ENCODE measurements at places on chromosomes 12 and 14. TPM values are rescaled to one million over a fixed set of nuclear protein-coding genes. Genes with fewer than 3 reads are reported as not detected.

The CCDC175 gene
- not detected for total RNA-seq

The OTX2 gene
- not detected for total RNA-seq

The SH2B3 gene
- 7.6 TPM for total RNA-seq

The KCNH5 gene
- total RNA-seq: 1.4 TPM

The RAB35 gene
- 14.6 TPM for total RNA-seq

The PLA2G1B gene
- not detected for total RNA-seq

The TSPAN19 gene
- total RNA-seq: not detected

DNA sequence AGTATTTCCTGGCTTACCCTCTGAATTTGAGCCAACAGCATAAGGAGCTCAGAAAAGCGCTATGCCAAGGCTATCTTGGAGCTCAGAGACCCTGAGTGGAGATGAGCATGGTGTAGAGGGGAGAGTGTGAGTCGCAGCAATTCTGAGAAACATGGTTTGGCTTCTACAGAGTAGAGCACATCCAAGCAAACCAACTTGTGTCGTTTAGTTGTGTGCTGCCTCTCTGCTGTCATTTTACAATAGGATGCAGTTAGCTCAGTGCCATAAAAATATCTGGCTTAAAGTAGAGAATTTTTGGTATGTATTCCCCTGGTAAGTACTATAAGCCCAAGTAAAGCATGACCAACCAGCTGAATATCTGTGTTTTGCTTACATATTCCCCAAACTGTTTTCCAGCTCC, 249.2 kb downstream of the TRHDE start:
- DNase-seq: peak; percentile 28

DNA sequence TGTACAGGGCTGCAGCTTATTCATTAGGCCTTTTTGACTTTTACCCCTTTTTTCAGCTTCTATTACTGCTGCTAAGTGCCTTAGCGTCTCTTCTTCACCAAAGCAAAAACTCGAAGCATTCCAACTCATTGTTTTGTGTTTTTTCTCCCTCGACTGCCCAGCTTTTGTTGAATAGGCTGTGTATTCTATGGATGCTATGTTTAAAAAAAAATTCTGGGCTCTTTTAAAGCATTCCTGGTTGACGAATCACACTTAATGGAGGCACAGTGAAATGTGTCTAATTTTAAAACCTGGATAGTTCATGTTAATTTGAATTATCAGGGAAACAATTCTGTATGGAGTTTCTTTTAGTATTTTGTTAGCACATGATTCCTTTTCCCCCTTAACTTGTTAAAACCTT, 29.7 kb downstream of the KTN1 start:
- DNase-seq: no peak

GRCh38 chr12:82857276-82857675, 170.6 kb downstream of the TMTC2 start:
- DNase-seq: no peak

DNA sequence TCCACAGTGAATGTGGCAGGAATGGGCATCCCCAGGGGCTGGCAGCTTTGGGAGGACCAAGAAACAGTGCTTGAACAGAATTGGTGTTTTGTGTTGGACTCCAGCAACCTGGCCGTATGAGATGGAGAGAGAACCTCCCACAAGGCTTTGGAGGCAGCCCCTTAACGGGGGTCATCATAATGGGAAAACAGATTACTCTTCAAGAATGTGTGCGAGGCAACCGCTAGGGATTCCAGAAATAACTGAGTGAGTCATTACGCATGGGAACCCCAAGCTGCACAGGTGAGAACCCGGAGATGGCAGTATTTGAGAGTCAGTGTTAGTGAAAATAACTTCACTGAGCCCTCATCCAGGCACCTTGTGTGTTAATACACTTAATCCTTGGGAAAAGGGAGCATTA, 567.8 kb upstream of the TBX3 start:
- no peak for DNase-seq

GRCh38 chr14:85087201-85087600, 442.7 kb upstream of the FLRT2 start:
- no peak for DNase-seq

DNA sequence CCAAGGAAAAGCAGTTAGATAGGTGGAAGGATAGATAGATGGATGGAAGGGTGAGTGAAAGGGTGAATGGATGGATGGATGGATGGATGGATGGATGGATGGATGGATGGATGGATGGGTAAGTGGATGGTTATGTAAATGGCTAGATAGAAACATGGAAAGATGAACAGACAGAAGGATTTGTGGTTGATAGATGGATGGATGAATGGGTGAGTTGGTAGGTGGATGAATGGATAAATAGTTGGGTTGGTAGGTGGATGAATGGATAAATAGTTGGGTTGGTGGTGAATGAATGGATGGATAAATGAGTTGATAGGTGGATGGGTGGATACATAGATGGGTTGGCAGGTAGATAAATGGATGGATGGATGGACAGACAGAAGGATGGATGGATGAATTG, 30.3 kb upstream of the FAM222A start:
- DNase-seq: no peak

GRCh38 chr12:58358369-58358768, 417.0 kb downstream of the ATP23 start:
- DNase-seq: no peak

- DNase-seq: no peak
These were observed 191.7 kb downstream of the SPTSSA start for GRCh38 chr14:34270361-34270760.

DNA sequence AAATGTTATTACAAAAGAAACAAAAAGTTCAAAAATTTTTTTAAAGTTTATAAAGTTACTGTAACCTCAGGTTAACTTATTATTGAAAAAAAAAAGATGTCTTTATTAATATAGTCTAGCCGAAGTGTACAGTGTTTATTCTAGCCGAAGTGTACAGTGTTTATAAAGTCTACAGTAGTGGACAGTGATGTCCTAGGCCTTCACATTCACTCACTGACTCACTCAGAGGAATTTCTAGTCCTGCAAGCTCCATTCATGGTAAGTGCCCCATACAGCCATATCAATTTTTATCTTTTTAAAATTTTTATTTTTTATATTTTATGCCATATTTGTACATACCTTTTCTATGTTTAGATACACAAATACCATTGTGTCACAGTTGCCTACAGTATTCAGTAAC, 10.4 kb downstream of the ATG2B start:
- DNase-seq: no peak

Measured in skin of body (tissue), 3 donors.